Activated T-cell treated with anti-CD3 and anti-CD28 coated beads for 48 hours (primary cell): ENCODE measurements at places on chromosomes 12 and 14.

DNA sequence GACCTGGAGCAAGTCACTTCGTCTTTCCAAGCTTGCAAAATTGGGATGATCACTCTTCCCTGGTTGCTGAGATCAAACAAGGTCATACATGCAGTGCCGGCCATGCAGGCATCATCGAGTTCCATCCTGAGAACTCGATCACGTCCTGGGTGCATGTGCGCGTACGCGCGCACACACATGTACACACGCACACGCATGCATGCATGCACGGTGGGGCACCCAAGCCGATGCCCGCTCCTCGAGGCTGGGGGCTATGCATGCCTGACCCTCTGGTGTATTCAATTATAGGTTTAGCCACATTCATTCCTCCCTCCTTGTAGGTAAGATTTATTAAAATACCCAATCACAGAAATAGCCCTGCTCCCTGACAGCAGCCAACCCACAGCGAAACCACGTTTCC, 26.0 kb downstream of the MMAB start:
- DNase-seq: no peak

GRCh38 chr14:69699748-69700303, 67.1 kb upstream of the SRSF5 start:
- DNase-seq: no peak

DNA sequence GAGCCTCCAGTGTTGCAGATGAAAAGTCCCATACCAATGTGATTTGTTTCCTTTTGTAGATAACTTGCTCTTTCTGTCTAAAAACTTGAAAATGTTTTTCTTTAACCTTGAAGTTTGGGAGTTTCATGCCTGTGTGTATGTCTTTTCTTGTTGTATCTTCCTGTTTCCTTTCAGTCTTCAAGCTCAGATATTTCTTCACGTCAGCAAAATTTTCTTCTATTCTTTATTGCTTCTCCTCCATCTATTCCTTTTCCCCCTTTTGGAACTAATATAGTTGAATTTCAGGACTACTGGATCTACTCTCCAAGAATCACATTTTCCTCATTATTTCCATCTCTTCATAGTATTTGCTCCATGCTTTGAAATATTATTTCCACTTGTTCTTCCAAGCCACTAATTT, 23.9 kb downstream of the SOAT2 start:
- DNase-seq: no peak

DNA sequence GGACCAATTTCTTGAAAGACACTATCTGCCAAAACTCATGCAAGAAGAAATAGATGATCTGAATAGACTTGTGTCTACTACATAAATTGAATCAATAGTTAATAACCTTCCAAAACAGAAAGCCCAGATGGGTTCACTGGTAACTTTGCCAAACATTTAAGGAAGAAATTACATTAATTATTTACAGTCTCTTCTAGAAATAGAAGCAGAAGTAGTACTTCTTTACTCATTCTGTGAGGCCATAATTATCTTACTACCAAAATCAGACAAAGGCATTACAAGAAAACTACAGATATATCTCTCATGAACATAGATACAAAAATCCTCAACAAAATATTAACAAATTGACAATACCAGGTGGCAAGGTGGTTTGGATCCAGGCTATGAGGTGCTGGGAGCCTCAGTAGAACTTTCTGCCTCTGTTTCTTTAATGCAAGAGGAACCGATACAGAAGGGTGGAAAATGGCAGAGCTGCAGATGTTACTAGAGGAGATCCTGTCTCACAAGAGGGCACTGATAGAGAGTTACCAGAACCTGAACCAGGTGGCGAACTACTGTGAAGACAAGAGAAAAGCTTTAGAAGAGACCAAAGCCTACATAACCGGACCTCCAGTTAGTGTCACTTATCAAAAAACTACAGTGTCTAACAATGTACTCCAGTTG, 33.7 kb upstream of the KTN1 start:
- no peak for DNase-seq

- DNase-seq: no peak
Observed at GRCh38 chr12:19694627-19695026, 255.3 kb downstream of the AEBP2 start.

DNA sequence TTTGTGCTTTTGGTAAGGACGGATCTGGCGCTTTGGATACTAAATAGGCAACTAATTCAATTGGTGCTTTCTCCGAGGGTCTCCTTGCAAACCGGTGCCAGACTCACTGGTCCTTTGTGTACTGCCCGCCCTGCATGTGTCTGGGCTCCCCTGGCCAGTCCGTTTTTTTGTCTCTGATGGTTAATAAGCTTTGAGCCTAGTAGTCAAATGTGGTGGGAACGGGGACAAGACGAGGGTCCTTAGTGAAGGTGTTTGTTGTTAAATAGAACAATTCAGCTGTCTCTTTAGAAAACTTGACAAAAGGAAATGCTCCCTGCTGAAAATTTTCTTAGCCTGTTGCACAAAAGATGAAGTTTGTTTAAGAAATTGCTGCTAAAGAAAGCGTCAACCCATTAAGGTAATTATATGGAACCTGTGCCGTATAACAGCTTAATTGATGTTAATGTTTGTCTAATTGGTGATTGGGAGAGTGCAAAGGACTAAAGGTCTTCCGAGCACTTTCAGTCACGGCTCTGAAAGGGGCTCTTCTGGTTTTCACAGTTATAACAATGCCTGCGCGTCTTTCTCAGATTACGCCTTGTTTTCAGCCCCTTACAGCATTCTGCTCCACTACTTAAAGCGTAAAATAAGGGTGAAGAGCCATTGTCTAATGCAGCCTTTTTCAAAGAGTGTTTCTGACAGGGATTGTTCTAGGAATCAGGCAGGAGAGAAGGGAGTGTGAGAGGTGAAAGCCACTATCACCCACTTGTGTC, 537.4 kb downstream of the PRKD1 start:
- DNase-seq: no peak

DNA sequence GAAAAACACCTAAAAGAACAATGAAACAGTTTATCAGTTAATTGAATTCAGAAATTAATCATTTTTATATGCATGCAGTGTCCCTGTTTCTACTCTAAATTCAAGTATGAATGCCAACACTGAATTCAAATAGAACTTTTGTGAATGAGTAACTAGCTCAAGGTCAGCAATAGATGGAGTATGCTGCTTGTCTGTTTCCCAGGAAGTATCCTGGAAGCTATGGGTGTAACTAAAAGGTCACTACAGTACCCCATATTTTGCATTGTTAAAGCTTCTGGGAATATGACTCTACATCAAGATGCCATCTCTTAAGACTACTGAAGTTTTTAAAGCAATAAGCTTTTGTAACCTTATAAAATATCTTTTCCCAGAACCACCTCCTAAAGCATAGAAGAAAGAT, 681.4 kb upstream of the FBXO33 start:
- DNase-seq: no peak

- no peak for DNase-seq
Observed at GRCh38 chr14:67396381-67396970, 15.5 kb downstream of the PLEK2 start.

GRCh38 chr12:57993834-57994233, 52.5 kb downstream of the ATP23 start:
- no peak for DNase-seq

DNA sequence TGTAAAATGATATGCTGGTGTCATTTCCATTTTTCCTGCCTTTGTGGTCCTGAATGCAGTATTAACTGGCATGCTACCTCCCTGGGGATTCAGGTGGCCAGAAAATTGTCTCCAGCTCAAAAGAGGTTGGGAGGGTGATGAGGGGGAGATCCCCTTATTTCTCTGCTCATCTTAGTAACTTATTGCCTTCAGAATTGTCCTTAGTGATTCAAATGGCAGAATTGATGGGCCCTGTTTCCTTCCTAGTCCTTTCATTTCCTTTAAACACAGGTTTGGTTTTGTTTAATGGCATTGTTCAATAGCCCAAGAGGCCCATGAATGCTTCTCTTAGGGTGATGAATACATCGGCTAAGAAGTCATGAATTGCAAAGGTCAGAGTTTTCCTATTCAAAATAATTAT, 207.0 kb downstream of the SLC41A2 start:
- no peak for DNase-seq

DNA sequence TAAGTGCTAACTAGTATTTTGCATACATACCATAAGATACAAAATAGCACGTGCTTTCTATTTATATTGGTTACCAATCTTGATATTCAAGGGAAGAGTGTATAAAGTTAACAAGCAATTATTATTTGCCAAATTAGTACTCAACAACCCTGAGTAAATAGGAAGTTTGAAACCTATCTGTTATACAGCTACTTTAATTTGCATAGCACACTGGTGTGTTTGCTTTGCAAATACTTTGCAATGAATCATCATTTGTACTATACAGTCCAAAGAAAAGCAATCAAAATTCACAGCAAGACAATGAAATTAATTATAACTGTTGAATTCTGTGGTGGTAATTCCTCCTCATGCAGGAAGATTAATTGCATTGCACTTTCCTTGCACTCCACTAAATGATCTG, 469.1 kb downstream of the PRKD1 start:
- no peak for DNase-seq

- no peak for DNase-seq
Observed at GRCh38 chr12:86172913-86173443, 83.2 kb downstream of the MGAT4C start.

GRCh38 chr14:105139212-105139825, 29.3 kb downstream of the JAG2 start:
- no peak for DNase-seq

GRCh38 chr12:52019113-52019770, 12.5 kb downstream of the TAMALIN start:
- DNase-seq: no peak

- no peak for DNase-seq
Observed at GRCh38 chr14:56379956-56380355, 199.6 kb upstream of the TMEM260 start.

DNA sequence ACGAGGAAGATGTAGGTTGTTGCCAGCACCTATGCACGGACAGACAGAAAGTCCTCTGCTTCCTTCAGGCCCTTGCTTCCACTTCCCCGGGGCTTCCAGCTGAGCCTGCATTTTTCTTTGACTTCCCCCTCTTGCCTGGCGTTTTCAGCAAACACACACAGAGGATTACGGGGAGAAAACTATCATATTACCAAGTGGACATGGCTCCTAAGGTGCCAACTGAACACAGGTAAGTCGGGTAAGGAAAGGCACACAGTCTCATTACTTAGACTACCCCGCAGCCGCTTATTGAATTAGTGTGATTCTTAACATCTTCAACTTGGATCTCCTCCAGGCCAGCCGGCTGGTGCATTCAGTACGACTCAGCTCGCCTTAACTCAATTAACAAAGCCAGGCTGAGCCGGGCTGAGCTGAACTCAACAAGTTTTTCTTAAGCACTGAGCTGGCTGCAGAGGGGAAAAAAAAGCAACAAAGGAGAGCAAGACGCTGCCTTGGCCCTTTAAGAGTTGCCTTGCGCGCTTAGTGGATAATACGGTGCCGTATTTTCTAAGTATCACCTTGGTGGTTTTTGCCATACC, 19.2 kb upstream of the MAP1LC3B2 start:
- no peak for DNase-seq

DNA sequence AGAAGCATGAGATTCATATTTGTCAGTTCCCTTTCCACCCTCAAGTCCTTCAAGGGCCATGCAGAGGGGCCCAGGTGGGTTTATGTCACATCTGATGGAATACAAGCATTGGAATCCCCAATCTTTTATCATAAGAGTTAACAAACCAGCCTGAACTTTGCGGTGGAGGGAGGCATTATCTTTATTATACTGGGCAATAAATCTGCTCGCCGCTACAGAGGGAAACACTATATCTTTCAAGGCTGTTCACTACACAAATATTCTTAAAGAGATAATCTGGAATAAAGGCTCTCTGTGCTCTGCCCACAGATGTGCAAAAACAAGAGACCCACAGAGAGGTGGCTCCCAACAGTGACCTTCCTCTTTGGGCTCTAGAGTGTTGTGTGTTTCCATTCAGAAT, 153.6 kb upstream of the PLEKHA5 start:
- no peak for DNase-seq

DNA sequence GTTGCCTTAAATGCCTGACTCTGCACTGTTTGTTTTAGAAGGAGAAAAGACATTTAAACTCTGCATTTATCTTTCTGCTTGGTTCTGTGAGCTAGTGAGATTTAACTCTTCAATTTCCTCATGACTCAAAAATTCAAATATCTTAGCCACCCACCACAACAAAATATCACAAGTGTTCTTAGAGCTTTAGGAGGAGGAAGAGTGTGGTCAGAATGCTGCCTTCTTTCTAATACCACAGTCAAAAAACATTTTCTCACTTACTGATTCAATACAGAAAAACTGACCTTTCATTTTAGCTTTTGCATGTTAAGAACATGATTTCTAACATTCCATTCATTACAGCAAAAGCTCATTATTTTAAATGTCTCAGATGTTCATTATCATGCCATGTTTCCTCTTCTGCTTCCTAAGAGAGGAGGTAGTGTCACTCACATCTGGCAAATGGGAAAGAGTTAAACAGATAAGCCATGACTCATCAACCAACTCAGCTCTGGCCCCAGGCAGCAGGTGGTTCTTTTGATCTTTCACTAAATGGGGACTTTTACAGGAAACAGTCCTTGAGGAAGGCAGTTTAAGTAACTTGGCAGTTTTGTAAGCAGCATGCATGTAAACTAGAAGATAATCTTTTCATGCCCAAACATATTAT, 56.4 kb upstream of the RNU6-8 start:
- DNase-seq: no peak

DNA sequence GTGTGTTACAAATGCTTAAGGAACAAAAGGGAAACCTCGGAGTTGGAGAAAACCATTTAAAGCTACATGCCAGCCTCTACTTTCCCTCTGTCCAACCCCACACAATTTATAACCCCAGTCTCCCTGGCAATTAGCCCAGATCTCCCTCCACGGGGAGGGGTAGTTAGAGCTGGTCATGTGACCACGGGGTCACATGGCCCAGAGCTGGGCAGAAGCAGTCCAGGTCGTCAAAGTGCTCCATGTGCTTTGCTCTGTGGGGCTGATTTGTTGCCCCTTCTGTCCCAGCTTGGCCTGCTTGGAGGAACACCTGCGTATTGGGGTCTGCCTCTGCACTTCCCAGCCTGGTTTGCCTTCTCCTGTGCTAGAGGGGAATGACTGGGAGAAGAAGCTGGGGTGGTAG, 219.1 kb downstream of the RBM19 start:
- DNase-seq: no peak

GRCh38 chr12:119964123-119964522, 24.9 kb upstream of the BICDL1 start:
- DNase-seq: no peak

GRCh38 chr14:61321385-61322010, at the start of gene PRKCH:
Gene PRKCH (plus strand): TSS chr14:61321579. CDS start chr14:61322102, 523 bp downstream.
- DNase-seq: peak; percentile 71

GRCh38 chr12:106030210-106031071, 108.3 kb downstream of the NUAK1 start:
- DNase-seq: no peak

DNA sequence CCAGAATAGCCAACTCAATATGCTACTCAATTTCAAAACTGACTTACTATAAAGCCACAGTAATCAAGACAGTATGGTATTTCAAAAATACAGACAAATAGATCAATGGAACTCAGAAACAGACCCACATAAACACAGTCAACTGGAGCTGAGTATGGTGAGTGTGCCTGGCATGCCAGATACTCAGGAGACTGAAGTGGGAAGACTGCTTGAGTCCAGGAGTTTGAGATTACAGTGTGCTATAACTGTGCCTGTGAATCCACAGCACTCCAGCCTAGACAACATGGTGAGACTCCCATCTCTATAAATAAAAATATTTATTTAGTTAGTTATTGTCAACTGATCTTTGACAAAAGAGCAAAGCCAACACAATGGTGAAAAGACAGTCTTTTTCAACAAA, 81.8 kb downstream of the NUMB start:
- DNase-seq: no peak

GRCh38 chr12:42590330-42590934, 886 bp upstream of the PRICKLE1 start:
- DNase-seq: no peak

- DNase-seq: no peak
Observed at GRCh38 chr12:67881565-67881964, 107.7 kb upstream of the IFNG-AS1 start.

- no peak for DNase-seq
Observed at GRCh38 chr14:97878206-97878605, 1081.0 kb downstream of the VRK1 start.
